ENCODE measurements at places on chromosomes 3 and 15.

DNA sequence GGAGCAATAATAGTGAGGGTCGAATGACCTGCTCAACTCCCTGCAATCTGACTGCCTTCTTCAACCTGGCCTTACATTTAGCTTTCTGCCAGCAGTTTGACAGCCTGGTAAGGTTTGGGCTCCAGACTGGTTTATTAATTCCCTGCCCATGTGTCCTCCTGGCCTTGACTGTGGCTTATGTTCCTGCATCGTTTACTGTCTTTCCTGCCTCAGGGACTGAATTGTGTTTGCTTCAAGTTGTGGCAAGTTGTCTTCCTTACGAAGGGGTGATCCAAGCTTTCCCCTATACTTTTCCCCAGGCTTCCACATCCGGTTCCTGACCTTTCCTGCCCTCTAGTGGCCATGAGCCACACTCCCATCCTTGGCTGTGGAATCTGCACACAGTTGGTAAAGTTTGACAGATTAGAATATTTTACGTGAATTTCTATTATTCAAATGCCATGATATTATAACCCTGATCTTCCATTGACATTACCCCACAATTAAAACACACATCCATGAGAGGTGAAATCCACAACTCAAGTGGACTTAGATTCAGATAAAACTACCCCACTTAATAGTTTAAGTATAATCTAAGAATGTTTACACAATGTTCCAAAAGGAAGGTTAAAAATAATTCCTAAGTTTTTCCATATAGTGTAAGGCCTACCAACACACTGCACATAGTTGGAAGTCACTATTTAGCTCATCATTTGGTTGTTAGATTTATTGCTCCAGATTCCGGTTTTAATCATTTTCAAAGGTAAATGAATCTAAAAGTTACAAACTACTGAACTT is 95.7 kb downstream of the NEDD4 start:
- DNase-seq: no peak

GRCh38 chr15:65611888-65612615 is 1.1 kb upstream of the INTS14 start:
- no peak for DNase-seq

DNA sequence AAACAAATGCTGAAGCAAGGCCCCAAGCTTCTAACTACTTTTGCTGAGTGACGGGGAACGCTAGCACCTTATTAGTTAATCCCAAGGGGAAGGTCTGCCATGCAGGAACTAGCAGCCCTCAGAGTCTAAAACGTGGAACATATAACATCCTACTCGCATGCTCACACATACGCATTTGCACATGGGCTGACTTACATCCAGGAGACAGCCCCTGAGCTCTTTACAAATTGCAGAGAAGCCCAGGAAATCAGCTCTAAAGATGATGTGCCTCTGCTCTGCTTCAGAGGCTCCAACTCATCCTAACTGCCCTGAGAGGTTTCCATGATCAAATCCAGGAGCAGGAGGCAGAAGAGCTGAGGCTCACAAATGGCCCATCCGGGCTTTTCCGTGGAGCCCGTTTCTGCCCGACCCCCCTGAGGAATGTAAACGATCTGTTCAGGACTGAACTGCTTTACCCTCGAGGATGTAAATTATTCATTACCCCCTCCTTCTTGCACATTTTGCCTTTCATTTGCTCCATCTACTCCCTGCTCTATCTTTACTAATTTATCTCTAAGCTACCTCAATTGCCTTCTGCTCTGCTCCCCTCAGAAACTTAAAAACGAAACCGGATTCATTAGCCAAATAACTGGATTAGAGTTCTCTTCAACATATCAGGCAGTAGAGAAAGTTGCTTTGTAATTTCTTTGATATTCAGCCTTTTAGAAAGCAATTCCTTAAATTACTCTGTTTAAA is 141.9 kb upstream of the CCDC54 start:
- DNase-seq: no peak

DNA sequence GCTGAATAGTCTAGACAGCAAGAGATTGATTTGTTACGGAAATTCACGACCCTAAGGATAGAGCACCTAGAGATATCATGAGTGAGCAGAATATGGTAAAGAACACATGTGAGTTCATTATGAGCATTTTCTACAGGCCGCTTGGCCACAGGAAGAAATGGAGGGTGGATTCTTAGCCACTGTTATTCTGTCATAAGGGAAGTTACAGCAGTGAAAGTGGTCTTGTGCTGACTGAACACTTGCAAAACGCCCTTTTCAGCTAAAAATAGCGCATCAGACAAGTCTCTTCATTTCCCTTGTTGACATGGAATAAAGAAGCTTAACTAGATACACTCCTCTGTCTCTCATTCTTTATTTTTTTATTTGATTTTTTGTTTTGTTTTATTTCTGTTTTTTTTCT is 19.8 kb downstream of the DGKG start:
- DNase-seq: no peak

DNA sequence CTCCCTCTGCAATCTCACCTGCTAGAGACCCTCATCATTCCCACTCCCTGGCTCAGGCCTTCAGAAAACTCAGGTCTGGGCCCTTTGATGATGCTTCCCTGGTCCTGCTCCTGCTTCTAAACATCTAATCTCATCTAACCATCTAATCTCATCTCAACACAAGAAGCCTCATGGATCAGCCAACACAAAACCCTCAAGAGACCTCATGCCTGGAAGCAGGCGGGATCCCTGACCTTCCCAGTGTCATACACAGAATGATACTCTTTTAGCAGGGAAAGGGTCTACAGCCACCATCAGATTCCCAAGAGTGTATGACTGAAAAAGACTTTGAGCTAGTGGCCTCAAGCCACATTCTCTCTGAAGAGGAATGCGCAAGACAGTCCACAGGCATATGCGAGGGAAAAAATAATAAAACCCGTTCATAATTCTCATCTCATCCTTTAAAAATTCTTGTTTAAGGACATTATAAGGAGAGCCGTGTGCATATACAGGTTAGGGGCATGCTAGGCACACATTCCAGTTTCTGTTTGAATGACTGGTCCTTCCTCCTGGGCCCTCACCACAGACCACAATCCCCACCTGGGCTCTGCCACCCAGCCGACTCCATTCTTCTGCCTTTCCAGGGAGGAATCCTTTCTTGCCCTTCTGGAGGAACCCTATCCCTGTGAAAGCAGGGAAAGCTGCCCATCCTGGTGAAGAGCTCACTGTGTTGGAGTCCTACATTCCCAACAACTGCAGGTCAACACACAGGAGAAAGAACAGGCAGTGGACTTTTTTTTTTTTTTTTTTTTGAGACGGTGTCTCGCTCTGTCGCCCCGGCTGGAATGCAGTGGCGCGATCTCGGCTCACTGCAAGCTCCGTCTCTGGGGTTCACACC is 2.2 kb downstream of the ZXDC start:
- DNase-seq: no peak
